Astrocyte of the spinal cord (primary cell): ENCODE measurements at places on chromosomes 1 and 21.

DNA sequence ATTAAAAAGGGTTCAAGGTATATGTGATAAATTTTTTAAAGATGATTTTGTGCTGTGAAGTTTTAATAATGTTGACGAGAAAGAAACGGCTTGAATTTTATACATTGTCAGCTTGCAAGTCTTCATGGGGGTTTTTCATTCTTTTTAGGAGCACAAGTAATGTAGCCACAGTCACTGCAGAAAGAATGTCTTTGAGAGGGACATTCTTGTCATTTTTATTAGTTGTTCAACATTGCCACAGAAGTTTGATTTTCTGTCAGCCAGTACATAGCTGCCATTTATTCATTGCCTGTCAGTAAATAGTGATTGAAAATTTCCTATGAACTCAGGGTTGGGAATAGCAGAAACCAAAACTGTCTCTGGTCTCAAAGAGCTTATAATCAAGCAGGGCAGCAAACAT is 156.3 kb downstream of the DHRS3 start:
- DNase-seq: no peak

- DNase-seq: no peak
These were observed 12.8 kb upstream of the CTSS start for GRCh38 chr1:150778409-150778808.

- peak; percentile 98 for DNase-seq
These were observed at the start of gene RNU5D-1 for GRCh38 chr1:44730741-44731512. Gene RNU5D-1 (minus strand): TSS chr1:44731170.

GRCh38 chr1:83931658-83932253 is 67.2 kb downstream of the TTLL7 start:
- DNase-seq: peak; percentile 62

DNA sequence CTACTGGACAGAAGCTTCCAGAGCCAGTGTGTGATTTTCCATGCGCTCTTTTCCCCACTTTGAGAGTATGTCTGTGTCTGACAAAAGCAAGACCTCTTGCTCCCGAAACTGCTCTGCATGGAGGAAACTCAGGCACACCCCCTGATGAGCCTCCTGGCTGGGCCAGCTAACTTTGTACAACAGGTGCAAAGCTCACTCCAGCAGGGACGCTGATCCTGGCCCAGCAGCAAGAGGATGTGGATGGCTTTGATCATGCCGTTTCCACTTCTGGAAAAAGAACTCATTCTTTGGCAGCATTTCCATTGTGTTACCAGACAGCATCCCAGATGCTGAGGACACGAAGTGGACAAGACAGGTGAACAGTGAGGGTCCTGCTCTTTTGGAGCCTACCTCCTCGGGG is 103.1 kb downstream of the TLR5 start:
- no peak for DNase-seq

GRCh38 chr1:21614419-21615115 is 54.6 kb downstream of the RAP1GAP start:
- DNase-seq: no peak

DNA sequence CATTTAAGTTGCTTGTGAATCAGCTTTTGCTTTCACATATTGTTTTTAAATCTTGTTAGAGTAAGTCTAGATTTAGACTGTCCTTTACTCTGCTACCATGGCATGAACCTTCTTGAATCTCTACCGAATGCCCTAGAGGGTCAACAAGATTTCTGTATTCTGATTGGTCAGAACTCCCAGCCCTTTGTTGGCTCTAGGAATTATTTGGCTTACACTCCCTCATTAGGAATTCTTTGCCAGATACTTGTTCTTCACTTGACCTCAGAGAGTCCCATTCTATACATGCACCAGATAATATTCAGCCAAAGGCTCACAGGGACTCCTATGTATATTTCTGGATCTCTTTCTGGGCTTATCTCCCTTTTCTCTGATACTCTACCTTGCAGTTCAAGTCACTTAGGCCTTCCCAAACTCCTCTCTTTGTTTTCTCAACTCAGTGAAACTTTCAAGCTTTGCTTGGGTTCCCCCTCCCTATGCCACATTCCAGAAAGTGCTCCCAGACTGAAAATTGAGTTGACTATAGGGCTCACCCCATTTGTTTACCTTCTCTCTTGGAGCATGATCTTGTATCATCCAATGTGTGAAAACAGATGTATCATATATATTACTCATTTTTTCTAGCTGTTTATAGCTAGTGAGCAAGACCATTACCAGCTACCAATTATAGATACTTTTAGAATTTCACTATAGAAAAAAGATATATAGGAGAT is 405.0 kb downstream of the PLPP3 start:
- no peak for DNase-seq

- peak; percentile 76 for DNase-seq
These were observed 58.0 kb downstream of the NGF start for GRCh38 chr1:115280064-115280463.
